Right cardiac atrium (tissue), 5 donors: ENCODE measurements at places on chromosomes 2 and 18.

DNA sequence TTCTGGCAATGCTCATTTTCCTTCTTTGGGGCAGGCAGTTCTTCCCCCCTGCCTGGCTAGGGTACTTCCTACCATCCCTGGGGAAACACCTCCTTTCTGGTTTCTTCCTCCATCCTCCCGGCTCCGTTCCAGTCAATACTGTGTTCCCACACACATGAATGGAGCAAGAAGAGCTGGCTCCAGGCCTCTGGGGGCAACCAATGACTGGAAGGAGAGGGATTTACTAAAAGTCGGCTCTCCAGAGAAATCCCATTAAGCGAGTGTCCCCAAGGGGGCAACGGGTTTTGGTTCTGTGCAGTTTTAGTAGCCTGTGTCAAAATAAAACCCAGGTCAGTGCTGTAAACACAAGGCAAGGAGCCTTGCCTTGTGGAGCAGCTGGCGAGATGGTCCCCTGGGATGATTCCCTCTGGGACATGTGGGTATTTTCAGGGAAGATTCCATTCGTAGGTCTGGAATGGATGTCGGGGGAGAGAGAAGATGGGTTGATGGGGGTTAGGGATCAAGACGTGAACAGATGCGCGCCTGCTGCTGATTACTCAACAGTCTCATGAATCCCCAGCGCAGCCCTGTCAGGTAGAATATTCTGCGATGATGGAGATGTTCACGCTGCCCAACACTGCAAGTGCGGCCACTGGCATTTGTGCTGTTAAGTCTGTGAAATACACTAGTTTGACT, 32.0 kb downstream of the EMILIN2 start:
- DNase-seq = no peak

GRCh38 chr2:34652636-34653035, 1053.5 kb upstream of the FAM98A start:
- no peak for DNase-seq

DNA sequence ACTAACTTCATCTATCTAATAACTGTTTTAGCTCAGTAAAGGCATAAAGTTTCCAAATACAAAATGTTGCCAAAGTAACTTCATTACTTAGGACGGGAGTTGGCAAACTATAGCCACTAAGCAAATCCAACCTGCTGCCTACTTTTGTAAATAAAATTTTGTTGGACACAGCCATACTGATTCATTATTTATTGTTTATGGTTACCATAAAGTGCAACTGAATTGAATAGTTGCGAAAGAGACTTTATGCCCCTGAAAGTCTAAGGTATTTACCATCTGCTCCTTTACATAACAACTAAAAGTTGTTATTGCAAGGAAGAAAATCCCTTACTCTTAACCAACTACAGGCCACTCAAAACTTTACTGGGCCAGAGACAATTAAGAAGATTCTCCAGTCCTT, 256.7 kb upstream of the RBBP8 start:
- DNase-seq = no peak

DNA sequence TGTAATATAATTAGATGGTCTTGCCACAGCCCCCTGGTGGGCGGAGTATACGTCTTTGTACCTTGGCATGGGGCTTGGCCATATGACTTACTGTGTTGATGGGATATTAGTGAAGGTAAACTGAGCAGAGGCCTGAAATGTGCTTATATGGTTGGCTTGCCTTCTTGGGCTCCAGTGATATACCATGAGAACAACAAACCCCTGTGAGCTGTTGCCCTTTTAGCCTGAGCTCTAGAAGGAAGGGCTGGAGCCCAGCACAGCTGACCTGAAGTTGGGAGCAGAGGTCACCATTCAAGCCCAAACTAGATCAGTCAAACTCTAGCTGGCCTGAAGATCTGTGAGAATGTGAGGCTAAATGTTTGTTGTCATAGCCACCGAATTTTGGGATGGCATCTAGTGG, 75.2 kb upstream of the CD302 start:
- no peak for DNase-seq

DNA sequence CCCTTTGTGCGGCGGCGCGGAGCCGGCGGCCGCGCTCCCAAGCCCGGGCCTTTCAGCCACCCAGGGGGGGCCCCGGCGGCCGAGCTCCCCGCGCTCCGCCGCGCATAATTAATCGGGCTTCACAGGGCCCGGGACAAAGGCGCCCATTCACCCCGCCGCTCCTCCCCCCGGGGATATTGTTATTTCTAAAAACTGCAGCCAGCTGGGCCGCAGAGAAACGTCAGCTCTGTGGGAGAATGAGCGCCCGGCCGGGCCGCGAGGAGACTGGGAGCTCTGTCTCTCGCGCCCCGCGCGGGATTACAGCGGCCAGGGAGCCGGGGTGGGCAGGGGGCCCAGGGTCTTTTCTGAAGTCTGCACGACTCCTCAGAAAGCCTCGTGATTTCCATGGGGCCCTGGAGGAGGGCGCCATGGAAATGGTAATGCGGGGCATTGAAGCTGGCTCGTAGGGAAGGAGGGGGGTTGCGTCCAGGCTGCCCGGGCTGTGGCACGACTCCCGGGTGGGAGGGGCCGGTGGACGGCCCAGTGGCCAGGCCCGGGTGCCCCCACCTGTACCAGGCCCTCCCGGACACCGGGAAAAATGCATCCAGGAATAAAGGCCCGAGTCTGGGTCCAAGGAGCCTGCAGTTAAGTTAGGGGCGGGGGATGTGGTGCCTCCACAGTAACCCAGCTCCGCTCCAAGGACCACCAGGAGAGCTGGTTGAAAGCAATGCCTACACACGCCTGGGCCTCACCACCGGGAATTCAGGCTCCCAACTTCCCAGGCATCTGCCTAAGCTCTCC, 125.3 kb downstream of the ZFP36L2 start:
- DNase-seq = peak; percentile 91

DNA sequence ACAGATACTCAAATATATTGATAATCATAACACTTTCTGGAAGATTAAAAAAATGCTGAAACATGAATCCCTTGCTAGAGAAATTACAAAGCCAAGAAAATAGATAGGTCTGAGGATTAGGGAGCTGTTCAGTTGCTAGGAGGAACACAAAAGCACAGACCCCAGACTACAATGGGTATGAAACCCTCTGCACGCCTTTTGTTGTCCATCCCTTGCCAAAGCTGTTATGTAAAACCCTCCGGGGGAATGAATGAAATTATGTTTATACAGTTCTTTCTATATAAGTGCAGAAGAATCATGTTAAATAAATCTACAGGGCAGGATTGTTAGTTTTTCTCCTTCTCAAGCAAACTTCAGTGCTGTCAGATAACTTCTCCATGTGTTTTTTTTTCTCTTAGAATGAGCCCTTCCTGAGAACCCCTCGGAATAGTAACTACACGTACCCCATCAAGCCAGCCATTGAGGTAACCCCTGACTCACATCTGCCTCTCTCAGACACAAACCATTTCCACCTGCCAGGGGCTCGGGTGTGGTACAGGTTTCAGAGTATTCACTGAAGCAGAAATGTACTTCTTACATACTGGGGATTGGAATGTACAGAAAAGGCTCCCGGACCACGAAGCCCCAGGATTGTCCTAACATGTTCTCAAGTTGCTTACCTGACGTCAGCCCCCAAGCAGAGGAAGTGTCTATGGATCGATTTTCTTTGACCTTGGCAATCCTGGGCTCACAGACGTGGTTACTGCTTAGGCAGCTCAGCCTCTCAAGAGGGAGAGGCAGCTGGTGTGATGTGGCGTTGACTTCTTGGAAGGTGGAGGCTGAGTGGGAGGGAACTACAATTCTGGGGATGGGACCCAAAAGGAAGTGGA, 118.0 kb downstream of the PLB1 start:
- no peak for DNase-seq

DNA sequence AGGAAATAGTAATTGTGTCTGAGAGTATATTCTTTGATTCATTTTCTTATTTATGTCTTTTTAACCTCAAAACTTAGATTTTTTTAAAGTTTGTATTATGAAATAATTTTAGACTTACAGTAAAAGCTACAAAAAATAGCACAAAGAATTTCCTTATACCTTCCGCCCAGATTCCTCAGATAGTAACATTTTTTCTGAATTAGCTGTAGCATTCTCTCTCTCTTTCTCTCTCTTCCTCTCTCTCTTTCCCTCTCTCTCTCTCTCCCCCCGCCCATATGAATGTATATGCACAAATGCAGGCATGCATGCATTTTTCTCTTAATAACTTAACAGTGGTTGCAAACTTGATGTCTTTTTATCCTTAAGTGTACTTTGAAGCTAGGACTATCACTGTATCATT, 361.1 kb upstream of the NRP2 start:
- no peak for DNase-seq

DNA sequence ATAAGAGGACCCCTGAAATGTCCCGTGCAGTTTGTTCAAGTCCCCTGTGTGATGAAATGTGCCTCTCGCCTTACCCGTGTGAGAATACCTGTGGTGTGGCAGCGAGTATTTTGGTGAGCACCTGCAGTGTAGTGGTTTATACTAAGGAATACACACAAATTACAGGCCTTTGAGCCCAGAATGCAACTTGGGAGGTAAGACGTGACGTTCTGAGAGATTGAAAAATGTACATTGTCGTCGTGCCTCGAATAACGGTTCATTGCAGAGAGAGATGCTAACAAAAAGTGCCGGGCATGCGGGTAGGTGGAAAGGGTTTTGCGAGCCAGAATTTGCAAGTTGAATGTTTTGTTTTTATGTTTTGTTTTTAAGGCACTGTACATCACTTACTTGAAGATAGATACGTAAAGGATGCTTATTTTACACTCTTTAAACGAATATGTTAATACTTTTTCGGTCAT, 867 bp downstream of the RBBP8 start:
- no peak for DNase-seq

GRCh38 chr18:70454704-70455322, 166.0 kb downstream of the SOCS6 start:
- no peak for DNase-seq

DNA sequence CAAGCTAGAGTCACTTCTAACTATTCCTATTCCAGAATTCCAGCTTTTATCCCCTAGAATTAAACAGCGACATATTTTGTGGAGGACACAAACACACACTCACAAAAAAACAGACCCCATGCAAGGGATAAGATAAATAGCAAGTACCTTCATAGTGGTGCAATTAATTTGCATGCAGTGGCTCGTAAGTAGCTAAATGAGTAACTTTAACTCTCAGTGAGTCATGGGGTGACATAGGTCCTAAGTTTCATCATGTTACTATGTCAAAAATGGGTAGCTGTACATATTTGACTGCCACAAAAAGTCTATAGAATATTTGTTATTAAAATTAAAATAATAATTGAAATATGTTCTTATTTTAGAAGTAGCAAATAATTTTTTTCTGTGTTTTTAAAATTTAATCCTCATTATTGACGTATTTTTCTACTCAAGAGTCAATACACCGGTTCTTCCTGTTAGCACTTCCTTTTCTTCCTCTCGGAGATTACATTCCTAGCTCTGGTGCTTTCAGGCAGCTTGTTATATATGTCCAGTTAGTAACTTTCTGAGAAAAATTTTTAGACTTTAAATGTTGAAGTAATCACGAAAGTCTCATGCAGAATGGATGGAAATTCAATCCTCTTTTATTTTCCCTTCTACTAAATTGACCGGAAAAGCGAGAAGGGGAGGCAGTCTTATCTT, 247.0 kb downstream of the KCNH7 start:
- no peak for DNase-seq

DNA sequence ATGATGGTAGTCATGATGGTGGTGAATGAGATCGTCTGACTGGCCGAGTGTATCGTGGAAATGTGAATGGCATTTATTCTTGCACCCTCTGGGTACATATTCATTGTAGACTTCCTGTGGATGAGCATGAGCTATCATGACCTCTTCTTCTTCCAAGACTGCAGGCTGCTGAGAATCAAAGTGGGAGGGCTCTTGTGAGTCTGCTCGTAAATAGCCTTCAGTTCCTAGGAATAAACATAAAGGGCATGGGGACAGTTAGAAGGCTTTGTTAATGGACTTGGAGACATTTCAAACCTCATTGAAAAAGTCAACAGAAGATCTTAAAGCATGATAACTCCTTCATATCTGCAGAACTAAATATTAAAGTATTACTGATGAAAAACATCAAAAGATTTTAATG, 14.9 kb downstream of the SLC39A6 start:
- DNase-seq = no peak

DNA sequence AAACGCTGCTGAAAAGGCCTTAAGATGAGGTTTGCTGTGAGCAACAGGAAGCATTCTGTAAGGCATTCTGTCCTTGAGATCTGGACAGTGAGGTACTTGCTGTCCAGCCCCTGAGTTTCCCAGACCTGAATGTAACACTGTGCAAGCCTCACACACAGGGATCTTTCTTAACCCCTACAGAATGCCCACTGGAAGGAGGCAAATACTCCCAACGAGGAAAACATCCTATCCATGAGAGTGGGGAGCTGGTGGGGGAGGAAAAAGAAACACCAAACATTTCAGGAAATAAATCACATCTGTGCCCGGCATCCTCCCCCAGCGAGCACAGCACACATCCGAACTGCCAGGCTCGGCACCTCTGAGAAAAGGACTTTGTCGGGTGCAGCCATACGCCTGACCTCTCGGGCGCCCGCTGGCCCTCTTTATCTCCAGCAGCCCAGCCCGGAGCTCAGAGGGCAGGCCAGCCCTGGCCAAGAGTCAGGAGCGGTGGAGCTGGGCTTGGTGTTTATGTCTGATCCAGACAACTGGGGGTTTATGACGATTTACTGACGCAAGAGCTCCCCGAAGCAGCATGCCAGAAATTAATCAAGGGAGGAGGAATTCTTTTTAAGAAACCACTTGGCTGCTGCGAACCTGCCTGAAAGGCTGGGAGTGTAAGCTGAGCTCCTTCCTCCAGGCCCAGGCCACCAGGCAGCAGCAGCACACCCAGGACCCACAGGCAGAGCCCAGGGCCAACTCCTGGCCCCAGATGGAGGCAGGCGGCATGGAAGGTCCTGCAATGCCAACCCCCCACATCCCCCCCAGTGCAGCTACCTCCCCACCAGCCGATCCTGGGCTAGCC, 72.2 kb downstream of the HDAC4 start:
- DNase-seq = peak; percentile 95

DNA sequence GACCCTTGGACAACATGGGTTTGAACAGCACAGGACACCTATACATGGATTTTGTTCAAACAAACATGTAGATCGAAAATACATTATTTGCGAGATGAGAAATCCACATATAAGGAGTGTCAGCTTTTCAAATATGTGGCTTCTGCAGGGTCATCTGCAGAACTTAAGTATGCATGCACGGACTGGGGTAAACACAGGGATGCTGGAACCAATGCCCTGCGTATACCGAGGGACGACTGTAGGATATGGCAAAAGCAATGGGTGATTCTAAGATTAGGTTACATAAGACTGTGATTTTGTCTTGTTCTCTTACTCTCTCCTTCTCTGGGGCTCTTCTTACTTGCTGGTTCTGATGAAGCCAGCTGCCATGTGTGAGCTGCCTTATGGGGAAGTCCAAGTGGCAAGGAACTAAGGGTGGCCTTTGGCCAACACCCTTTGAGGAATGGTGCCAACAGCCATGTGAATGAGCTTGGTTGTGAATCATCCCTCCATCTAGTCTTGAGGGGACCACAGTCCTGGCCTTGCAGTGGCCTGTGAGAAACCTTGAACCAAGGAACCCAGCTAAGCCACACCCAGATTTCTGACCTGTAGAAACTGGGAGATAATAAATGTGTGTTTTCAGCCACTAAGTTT, 66.5 kb downstream of the EVA1A start:
- no peak for DNase-seq

GRCh38 chr18:75977081-75977480, 518.0 kb downstream of the ZNF516 start:
- no peak for DNase-seq

GRCh38 chr2:44112096-44112495, 56.6 kb upstream of the PPM1B start:
- DNase-seq = no peak
